NCI-H69 (cell line): ENCODE measurements at places on chromosomes 7 and 10.

- DNase-seq = no peak
Measured at GRCh38 chr7:101347477-101347876, 15.2 kb upstream of the COL26A1 start.

DNA sequence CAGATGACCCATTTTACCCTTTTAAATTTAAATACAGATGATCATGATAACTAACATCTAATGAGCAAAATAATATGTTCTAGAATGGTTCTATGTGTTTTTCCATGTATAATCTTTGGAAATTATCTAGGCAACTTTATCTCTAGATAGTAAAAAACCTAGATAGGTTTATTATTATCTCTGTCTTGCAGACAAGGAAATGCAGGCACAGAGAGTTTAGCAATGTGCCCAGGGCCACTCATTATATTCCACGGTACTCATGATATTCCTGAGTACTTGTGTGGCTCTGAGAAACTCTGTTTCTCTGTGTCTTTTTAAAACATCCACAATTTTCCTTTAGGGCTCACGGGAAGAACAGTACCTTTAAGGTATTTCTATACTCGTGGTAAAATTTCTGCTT, 26.4 kb upstream of the SNX13 start:
- no peak for DNase-seq

- peak; percentile 37 for DNase-seq
Measured at GRCh38 chr7:93245525-93246432, 13.6 kb downstream of the VPS50 start.

DNA sequence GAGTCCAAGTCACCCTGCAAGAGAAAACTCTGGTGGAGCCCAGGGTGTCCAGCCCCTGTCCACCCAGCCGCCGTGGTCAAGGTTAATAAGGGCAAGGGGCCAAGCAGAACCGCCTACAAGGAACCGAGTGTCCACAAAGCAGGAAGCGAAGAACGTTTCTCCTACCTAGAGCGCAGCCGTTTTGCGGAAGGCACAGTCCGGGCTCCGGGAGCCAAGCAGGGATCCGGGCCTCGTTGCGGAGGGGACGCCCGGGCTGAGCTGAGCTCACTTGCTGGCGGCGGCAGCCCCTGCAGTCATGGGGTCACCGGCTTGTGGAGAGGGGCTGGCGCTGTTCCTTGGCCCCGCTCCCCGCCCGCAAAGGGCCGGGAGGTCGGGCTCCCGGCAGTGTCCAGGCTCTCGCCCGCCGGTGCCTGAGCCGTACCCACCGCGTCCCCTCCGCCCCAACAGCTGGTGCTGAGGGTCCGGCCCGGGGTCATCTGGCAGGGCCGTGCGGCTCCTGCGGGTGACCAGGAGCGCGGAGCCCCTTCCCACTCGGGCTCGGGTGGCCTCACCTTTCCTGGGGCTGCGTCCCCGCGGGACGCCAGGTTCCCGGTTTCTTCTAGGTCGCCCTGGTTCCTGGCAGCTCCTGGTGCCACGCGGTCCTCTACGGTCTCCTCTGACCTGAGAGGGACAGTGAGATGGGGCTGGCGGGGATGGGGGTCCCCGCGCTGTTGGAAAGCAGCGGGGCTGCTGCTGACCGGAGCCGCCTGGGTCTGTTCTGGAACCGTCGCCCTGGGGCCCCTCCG, 14.0 kb upstream of the ZNF273 start:
- no peak for DNase-seq

GRCh38 chr10:10576937-10577336, 440.7 kb upstream of the CELF2 start:
- DNase-seq = no peak

DNA sequence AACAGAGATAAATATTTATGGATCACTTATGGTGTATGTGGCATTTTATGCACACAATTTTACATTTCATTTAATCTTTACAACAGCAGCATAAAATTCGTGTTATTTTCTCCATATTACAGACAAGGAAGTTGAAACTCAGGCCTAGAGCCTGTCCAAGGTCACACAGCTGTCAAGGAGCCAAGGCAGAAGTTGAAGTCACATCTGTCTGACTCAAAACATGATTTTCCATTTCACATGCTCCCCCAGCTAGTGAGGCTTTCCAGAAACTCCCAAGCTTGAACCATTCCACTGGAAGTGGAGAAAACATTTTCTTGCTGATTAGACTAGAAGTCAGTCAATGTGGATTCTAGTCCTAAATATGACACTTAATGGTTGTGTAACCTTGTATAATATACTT, 110.5 kb downstream of the HECTD2 start:
- no peak for DNase-seq

- DNase-seq = peak; percentile 0
Measured at GRCh38 chr10:30581779-30582380, 47.7 kb downstream of the LYZL2 start.

- DNase-seq = no peak
Measured at GRCh38 chr7:29847916-29848315, 41.6 kb downstream of the WIPF3 start.

DNA sequence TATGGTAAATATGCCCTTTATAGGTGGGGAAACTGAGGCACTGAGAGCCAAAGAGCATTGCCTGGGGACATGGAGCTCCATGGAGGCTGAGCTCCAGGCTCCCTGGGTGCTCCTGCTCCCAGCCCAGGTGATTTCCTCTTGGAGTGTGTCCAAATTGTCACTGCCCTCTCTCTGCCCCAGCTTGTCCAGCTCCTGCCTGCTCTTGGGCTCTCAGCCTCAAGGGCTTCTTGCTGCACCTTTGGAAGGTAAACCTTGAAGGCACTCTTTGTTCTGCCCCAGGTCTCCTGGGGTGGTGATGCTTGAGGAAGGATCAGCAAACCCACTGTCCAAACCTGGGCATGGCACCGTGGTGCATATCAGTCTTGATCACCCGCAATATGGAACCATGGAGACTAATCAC, 166.1 kb downstream of the RPS24 start:
- peak; percentile 78 for DNase-seq

DNA sequence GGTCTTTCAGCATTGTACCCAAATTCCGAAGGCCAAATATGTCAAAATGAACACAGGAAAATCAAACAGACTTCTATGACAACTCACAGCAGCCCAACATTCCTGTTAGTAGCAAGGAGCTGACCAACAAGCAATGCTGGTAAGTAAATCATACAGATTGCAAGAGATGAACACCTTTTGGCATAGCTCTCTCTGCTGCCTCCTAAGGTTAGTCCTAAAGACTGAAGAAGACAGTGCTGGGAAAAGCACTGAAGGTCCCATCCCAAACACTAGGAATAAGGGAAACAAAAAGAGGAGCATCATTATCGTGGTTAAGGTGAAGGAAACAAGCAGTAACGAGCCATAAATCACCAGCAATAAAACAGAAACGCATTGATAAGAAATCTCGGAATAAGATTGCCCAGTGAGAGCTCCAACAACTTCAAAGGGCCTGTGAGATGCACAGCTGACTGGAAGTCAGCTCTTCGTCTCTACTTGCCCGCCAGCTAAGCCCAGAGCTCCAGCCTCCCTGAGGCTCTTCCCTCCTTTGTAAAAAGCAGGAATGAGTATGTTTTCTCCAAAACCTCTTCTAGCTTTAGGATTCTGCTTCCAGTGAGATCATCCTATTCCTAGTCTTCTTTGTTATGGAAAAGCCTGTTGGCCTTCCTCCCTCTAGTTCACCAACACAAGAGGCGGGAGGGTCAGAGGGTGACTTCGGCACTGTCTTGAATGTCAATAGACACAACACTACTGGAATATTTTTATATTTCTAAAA, 15.3 kb downstream of the NUDT5 start:
- DNase-seq = no peak

DNA sequence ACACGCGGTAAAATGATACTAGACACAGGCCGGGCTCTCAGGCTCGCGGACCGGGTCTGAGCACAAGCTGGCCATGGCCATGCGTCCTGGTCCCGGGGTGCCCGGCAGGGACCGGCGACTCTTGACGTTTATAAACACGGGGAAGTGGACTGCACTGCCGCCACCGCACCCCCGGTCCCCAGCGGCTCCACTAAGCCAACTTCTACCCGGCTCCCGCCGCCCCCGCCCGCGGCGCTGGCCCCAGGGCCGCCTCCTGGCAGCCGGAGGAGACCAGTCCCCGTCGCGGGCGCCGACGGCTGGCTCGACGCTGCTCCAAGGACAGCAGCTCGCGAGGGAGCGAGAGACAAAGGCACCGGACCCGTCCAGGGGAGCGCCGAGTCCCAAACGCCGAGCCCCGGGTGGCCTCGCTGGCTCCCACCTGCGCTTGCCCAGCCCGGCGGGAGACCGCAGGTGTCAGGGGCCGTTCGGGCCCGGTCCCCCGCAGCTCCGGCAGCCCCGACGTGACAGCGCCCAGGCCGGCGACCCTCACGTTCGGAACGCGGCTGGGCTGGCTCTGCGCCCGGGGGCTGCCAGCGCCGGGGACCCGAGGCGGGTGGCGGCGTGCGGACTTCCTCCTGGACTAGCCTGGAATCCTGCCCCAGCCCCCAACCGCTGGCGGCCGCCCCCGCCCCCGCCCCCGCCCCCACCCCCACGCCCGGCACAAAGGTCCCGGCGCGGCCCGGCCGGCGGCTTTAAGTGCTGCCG, 517 bp downstream of the ITGB1 start:
- peak; percentile 66 for DNase-seq

DNA sequence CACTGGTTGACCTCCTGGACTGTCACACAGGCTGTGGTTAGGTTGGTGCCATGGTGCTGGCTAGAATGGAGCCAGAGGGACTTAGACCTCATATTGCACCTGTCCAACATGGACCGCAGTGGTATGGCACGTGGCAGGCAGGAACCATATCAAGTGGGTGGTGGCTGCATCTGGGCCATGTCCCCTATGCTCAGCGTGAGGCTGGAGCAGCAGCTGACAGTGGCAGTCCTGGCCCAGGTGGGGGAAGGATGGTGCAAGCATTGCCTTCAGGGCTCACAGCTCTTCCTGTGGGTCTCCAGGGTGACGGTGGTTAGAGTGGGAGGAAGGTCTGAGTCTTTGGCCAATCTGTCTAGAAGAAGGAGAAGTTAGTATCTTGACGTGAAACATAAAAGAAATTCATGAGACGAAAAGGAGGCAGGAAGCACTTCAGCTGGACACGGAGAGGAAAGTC, 54.5 kb upstream of the PFKFB3 start:
- no peak for DNase-seq

DNA sequence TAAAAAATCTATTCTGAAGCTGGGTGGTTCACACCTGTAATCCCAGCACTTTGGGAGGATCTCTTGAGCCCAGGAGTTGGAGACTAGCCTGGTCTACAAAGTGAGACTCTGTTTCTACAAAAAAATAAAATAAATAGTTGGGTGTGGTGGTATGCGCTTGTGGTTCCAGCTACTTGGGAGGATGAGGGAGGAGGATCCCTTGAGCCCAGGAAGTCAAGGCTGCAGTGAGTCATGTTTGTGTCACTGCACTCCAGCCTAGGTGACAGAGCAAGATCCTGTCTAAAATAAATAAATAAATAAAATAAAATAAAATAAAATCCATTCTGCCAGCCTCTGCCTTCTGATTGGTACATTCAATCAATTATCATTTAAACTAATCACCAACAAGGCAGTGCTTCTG, 17.5 kb downstream of the ZNF33A start:
- DNase-seq = no peak

- DNase-seq = no peak
Measured at GRCh38 chr7:116842371-116842770, 20.0 kb upstream of the CAPZA2 start.

DNA sequence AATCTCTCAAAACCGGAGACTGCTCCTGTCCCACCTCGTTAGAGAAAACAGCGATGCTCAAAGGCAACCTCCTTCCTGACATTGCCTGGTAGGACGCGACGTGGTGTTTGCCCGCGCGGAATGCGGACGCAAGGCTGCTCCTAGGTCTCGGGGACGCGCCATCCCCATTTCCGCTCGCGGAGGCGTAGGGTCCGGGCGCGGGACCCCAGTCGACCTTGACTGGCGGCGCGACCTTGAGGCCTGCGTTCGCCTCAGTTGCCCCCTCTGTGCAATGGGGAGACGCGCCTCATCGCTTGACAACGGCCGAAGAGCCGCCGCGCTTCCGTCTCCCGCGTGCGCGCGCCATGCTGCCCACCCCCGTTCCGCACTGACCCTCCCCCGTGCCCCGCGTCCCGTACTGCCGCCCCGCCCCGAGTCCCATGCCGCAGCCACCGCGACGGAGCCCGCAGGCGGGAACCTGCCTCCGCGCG, 412 bp upstream of the PPIA start:
- peak; percentile 95 for DNase-seq

GRCh38 chr10:121990015-121990677, 1.2 kb downstream of the TACC2 start:
- no peak for DNase-seq

GRCh38 chr10:46094931-46095750, 49.1 kb upstream of the MSMB start:
- DNase-seq = peak; percentile 29

- DNase-seq = no peak
Measured at GRCh38 chr10:102994531-102995295, 76.6 kb downstream of the CNNM2 start.

- DNase-seq = no peak
Measured at GRCh38 chr10:20007426-20007825, 191.2 kb downstream of the PLXDC2 start.

DNA sequence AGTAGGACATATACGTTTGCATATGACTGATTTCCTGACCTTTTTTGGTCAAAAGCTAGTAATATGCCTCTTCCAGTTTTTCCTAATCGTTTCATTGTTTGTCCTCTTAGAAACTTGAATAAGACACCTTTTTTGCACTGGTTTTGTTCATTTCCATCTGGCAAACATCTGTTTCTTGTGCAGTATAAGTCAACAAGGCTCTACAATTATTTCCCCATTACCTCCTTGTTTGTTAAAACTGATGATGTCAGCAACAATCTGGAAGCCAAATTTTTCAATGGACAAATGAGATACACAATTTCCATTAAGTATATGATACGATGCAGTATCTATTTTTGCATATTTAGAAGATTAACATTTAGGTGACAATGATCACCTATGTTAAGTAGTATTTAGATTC, 148.8 kb downstream of the NRBF2 start:
- peak; percentile 51 for DNase-seq

DNA sequence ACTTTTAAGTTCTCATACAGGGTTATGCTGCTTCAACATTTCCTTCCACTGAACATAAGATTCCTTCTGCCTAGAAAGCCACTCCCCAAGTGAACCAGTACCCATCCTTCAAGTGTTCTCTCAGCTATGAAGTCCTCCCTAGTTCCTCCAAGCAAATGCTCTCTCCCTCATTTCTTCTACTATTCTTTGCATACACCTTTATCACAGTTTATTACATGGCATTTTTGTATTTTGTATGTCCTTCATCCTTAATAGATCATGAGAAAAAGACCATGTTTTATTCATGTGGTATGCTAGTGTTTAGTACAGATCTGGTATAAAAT, 1.9 kb downstream of the SYPL1 start:
- DNase-seq = peak; percentile 37

GRCh38 chr7:95485391-95486123, at the start of gene ASB4:
ASB4 (plus strand) TSS chr7:95485943; CDS start chr7:95485972, 29 bp downstream.
- no peak for DNase-seq

- DNase-seq = no peak
Measured at GRCh38 chr7:105352018-105352612, 36.6 kb downstream of the SRPK2 start.
